ENCODE measurements at places on chromosomes 7 and 10.

- DNase-seq = no peak
These were observed 203.5 kb downstream of the RNLS start for GRCh38 chr10:88379575-88379974.

DNA sequence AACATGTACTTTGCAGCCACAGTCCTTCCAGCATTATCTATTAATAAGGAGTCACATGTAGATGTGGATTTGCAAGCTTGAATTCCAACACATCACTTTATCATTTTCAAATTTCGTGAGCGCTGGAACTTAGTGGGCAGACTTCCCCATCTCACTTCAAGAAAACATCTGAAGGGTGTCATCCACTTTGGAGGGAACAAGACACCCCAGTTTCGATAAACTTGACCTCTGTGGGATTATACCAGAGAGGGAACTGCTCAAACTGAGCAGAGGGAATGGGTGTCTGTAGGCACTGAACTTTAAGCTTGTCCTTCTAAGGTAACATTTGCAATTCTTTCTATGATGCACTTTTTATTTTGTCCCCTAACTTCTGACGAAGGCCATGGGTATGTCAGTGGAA, 27.5 kb downstream of the ADRB1 start:
- no peak for DNase-seq

- DNase-seq = no peak
These were observed 15.5 kb upstream of the SLC18A3 start for GRCh38 chr10:49594594-49594993.

- no peak for DNase-seq
These were observed 31.6 kb upstream of the SLC16A12 start for GRCh38 chr10:89566992-89567391.

DNA sequence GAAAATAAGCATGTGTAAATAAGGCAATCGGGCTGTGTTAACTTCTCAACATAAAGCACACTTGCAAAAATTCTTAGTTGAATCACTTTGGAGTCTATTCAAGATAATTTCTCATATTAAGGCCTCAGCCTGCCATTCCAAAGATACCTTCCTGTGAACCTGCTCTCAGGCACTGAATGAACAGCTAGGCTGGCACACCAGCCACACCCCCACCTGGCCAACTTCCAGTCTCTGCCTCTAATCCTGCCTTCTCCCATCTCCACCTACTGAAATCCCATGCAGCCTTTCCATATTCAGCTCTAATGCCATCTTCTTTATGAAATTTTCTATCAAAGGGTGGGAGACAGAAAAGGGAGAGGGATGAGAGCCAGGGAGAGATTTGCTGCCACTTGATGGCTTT, 17.1 kb upstream of the MACROH2A2 start:
- no peak for DNase-seq

GRCh38 chr10:43866712-43867111, 218.0 kb upstream of the ZNF32 start:
- DNase-seq = no peak

DNA sequence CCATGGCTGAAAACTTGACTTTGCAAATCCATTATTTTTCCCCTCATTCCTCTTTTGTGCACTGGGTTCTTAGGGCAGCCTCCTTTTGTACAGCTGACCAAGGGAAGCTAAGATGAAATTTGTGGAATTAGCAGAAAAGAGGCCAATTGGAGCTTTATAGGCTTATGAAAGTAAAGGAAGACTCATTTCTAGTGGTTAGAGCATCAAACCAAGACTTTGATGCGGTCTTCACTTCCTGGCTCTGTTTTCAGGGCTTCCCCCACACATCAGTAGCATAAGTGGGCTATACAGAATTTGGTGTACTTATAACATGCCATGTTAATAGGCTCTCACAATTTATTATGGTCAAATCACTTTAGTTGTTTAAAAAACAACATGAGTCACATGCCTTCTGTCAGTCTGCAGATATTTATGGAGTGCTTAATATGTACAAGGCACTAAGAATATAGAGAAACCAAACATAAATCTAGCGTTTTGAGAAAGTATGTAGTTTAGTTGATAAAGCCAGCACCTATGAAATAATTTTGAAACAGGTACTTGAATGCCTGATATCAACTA, 5.7 kb downstream of the AUTS2 start:
- DNase-seq = no peak

GRCh38 chr10:113125612-113126011, 175.6 kb downstream of the TCF7L2 start:
- no peak for DNase-seq

- DNase-seq = no peak
These were observed 84.5 kb upstream of the DUSP5 start for GRCh38 chr10:110413049-110413783.

DNA sequence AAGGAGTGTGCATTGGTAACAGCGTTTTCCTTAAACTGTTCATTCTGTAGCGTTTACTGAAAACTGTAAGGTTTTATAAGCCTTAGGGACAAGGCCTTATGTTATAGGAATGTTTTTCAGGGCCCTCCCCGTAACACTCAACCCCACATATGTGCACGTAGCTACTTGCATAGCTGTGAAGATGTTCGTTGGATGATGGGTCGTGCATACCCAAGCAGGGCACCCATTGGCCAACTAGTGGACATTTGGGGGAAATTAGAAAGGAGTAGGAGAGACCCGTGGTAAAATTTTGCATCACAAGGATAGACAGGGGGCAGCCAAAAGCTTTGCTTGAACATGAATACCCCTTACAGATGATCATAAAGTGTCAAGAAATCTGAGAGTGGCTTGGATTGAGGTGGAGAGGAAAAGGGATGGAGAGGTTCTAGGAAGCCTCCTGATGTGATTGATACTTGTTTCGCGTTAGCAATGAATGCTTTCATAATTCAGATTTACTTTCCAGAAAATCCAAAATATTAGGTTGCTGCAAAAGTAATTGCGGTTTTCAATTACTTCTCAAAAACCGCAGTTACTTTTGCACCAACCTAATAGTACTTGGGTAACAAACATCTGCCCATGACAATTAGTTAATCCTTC, 878 bp downstream of the SEC61A2 start:
- no peak for DNase-seq

DNA sequence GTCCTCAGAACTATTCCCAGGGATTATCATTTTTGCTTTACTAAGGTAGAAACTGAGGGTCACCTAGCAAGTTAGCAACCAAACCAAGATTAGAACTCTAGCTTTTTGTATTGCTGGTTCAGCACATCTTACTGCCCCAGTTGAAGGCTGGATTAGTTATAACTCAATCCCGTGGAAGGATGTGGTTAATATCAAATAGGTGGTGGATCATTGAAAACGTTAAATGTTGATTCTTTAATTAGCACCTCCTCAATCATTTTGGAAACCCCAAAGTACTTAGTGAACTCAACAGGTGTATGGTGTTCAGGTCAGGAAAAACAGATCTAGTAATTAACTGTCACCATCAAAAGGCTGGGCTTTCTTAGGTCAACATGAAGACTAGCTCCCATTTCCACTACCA, 152.4 kb downstream of the ARID5B start:
- DNase-seq = no peak

DNA sequence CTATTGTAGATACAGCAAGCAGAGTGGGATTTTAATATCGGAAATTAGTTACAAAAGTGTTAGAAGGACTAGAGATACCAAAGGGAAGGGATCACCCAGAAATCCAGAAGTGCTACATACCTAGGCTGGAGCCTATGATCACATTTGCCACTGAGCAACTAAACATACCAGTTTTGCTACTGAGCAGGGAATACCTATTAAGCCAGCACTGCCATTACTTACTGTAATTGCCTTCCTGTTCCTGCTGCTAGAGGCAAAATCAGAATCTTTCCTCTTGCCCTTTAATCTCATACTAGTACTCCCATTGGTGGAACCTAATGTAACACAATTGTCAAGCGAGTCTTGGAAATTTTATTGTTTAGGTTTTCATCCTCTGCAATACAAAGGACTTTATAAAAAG, 121.7 kb downstream of the ATRNL1 start:
- DNase-seq = no peak

GRCh38 chr7:102908676-102909075, 4.1 kb upstream of the LRRC17 start:
- no peak for DNase-seq

GRCh38 chr10:96579133-96579532, 7.7 kb downstream of the TM9SF3 start:
- no peak for DNase-seq

GRCh38 chr7:128446306-128446705, 9.4 kb upstream of the HILPDA start:
- no peak for DNase-seq

DNA sequence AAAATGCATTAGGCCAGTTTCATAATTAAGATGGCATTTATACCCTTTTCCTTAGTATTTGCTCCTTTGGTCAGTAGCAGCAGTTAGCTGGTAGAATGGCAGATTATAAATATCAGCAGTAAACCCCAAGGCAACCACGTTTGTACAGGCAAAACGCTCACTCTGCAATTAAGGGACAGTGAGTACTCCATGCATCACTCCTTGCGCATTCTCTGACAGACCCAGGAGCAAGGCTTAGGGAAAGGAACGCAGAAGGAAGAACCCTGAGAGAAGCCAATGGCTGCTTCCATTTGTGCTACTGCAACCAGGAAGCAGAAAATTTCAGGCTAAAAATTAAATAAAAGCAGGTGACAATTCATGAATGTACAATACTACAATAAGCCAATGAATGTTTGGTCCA, 12.9 kb downstream of the ETV1 start:
- no peak for DNase-seq

DNA sequence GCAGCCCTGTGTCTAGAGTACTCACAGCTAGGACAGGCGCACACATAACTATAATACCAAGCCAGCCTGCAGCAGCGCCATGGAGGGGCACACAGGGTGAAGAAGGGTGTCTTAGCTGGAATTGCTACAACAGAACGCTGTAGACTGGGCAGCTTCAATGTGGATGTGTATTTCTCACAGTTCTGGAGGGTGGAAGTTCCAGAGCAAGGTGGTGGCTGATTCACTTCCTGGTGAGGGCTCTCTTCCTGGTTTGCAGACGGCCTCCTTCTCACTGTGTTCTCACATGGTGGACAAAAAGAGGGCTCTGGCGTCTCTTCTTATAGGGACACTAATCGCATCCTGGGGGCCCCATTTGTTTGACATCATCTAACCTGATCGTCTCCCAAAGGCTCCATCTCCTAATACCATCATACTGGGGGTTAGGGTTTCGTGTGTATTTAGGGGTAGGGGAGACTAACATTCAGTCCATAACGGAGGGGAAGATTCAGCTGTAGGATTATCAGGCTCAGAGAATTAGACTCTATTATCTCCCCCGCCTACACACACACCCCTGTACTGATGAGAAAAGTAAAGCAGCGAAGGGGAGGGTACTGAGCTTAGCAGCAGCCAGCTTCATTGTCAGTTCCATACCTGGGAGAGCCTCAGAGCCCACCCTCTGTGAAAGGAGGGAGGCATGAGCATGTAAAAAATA, 289.1 kb downstream of the CCDC3 start:
- DNase-seq = no peak

DNA sequence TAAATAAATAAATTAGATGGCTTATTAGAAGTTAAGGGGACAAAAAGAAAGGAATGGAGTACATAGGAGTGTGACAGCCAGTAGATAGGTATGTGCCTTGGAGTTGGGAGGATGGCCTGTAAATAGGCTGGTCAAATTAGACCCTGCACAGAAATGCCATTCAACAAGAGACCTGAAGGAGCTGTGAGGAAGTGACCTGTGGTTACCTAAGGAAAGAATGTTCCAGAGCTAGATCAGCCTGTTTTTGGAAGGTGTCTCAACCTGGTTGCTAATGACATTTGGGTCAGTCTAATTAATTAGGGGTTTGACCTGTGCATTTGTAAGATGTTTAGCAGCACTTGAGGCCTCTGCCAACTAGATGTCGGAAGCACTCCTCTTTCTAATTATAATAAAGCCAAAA, 315.3 kb upstream of the PLXDC2 start:
- DNase-seq = no peak

- no peak for DNase-seq
These were observed 5.2 kb downstream of the ABCA13 start for GRCh38 chr7:48176356-48176893.

GRCh38 chr10:43071865-43072650, 4.8 kb upstream of the RET start:
- no peak for DNase-seq

DNA sequence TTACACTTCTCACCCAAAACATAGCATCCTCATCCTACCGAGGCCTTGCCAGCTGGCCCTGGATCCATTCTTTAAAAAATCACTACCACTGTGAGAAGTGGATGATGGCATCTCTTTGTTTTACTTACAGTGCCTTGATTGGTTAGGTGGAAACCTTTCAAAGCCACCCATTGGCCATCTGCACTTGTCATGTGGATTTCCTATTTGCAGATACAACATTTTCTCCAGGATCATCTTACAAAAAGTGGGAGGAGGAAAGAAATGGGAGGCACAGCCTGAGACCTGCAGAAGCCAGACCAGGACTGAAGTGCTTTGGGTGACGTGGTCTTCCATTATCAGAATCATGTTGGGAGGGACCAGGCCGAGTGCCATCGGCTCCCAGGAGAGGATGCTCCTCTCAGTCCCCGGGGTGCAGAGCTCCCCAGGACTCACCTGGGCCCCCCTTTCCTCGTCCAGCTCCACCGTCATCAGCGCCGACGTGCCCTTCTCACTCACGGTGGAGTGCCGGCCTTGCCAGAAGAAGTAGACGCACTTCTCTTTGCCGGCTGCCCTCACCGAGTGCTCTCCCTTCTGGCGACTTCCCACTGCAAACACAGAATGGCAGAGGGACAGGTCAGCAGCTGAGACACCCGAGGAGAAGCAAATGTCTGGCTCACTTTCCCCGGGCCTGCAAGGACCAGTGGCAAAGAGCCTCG, 161.2 kb downstream of the SVIL start:
- no peak for DNase-seq

DNA sequence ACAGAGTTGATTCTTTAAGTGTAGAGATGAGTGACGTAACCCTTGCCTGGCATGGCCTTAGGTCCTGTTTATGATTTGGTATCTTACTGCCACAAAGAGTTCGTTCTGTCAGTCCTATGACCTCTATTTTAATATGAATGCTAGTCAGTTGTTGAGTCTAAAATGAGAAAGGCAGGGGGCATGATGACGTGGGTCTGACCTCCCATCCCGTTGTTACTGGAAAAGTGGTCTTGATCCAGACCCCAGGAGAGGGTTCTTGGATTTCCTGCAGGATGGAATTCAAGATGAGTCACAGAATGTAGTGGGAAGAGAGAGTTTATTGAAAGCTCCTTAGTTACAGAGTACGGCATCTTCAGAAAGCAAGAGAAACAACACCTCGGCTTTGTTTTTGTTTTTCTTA, 317.0 kb upstream of the COBL start:
- DNase-seq = no peak

DNA sequence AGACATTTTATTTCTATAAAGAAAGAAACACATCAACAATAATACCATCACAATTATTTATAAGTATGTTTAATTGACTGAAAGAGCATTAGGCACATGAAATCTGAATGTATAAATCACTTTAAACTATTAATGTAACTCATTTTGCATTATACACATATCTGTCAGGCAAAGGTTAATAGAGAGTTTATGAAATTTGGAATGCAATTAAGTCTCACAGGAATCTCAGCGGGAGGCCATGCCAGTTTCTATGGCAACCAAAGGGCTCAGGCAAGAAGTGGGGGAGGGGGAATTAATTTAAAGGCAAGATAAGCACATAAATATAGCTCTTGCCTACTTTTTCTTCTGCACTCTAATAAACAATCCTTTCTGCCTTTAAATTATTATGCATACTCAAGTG, 152.6 kb downstream of the SLC16A9 start:
- no peak for DNase-seq

Measured in epithelial cell of prostate (primary cell).